SJSA1 (cell line): ENCODE measurements at places on chromosomes 16 and 17.
A peak's percentile ranks its signal among the peaks of the same experiment; 100 is the strongest.

- no peaks in the 10 kb centered on the region for H3K36me3 ChIP-seq
- H3K4me3 ChIP-seq = no peak overlapping the region
- no peak overlapping the region for H3K27ac ChIP-seq
- peaks cover 14% of the 10 kb centered on the region for H3K4me1 ChIP-seq
These were observed 30.8 kb downstream of the BEAN1 start for GRCh38 chr16:66457888-66458287.

DNA sequence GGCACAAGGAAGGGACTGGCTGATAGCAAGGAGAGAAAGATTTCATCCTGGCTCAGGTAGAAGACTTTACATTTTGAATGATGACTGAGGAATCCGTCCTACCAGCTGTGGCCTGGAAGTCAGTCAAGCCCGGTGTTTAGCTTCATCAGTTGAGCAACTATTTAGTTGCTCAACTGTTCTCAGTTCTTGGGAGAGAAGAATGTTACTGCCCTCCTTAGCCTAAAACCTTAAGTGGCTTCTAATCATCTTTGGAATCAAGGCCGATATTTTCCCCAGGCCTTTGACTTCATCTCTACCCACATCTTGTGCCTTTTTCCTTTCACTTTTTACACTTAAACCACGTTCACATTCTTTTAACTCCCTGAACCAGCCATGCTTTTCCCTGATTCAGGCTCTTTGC is 17.3 kb upstream of the RBL2 start:
- no peaks in the 10 kb centered on the region for H3K27me3 ChIP-seq
- H3K4me1 ChIP-seq = no peaks in the 10 kb centered on the region
- no peak for DNase-seq
- no peak overlapping the region for H3K27ac ChIP-seq
- H3K36me3 ChIP-seq = no peaks in the 10 kb centered on the region

DNA sequence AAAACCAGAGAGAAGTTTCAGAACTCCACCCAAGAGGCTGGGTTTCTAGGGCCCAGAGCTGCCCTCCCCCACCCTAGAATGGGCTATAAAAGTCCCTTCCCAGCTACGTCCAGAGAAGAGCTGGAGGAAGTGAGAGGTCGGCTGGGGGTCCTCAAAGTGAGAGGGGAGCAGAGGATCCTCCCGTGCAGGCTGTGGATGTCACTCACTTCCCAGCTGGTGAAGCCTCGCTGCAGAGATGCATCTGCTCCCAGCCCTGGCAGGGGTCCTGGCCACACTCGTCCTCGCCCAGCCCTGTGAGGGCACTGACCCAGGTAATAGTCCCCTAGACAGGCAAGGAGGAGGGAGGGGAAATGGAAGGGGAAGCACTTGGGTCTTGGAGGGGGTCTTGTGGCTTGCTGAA is at the start of gene EPX:
Gene EPX (plus strand): TSS at position 115 of the 400 bp plus-strand sequence. CDS start 121 bp downstream, at position 236.
- H3K27me3 ChIP-seq = peaks cover 40% of the 10 kb centered on the region
- no peak for DNase-seq
- H3K27ac ChIP-seq = no peak within 1 kb of the TSS
- no peaks in the 10 kb centered on the region for H3K4me1 ChIP-seq
- H3K36me3 ChIP-seq = no peaks in the 10 kb centered on the region

GRCh38 chr17:6592173-6592572 is 35.8 kb upstream of the PITPNM3 start:
- peaks cover 20% of the 10 kb centered on the region for H3K4me1 ChIP-seq
- H3K27me3 ChIP-seq = no peaks in the 10 kb centered on the region
- peaks cover 62% of the 10 kb centered on the region for H3K36me3 ChIP-seq
- H3K27ac ChIP-seq = peak overlapping the region; percentile 74
- H3K4me3 ChIP-seq = no peak overlapping the region

GRCh38 chr16:1327619-1327947 is 5.9 kb upstream of the BAIAP3 start:
- H3K4me1 ChIP-seq = peaks cover 10% of the 10 kb centered on the region; the same call in 1 of the 2 replicates
- no peak overlapping the region for H3K4me3 ChIP-seq
- peaks cover 14% of the 10 kb centered on the region for H3K27me3 ChIP-seq
- no peak for DNase-seq
- no peak overlapping the region for H3K27ac ChIP-seq

- peaks cover 55% of the 10 kb centered on the region for H3K27me3 ChIP-seq
- DNase-seq = no peak
- H3K36me3 ChIP-seq = no peaks in the 10 kb centered on the region
- H3K4me3 ChIP-seq = no peak overlapping the region
- H3K27ac ChIP-seq = no peak overlapping the region
These were observed 40.8 kb upstream of the BHLHA9 start for GRCh38 chr17:1229349-1229899.

GRCh38 chr16:19458722-19459379 is 41.2 kb downstream of the TMC5 start:
- DNase-seq = no peak
- H3K4me1 ChIP-seq = no peaks in the 10 kb centered on the region
- H3K27ac ChIP-seq = no peak overlapping the region
- no peaks in the 10 kb centered on the region for H3K36me3 ChIP-seq
- H3K4me3 ChIP-seq = no peak overlapping the region
- H3K27me3 ChIP-seq = no peaks in the 10 kb centered on the region; the same call in 1 of the 2 replicates

GRCh38 chr17:61144617-61145564 is 254.8 kb upstream of the TBX2 start:
- H3K36me3 ChIP-seq = no peaks in the 10 kb centered on the region
- H3K27ac ChIP-seq = no peak overlapping the region
- DNase-seq = no peak
- no peak overlapping the region for H3K4me3 ChIP-seq
- H3K4me1 ChIP-seq = peaks cover 3% of the 10 kb centered on the region
